B cell (primary cell): ENCODE measurements at places on chromosomes 12 and 14. TPM values are rescaled to one million over a fixed set of nuclear protein-coding genes. Genes with fewer than 3 reads are reported as not detected.
A peak's percentile ranks its signal among the peaks of the same experiment; 100 is the strongest.

The CIDEB gene
- total RNA-seq: 32.8 and 34.3 TPM in 2 replicates

The SLC8A3 gene
- total RNA-seq: 0.07 TPM in 1 of 2 replicates, not detected in the other

The ABCD2 gene
- total RNA-seq: 1.5 and 1.8 TPM in 2 replicates

DNA sequence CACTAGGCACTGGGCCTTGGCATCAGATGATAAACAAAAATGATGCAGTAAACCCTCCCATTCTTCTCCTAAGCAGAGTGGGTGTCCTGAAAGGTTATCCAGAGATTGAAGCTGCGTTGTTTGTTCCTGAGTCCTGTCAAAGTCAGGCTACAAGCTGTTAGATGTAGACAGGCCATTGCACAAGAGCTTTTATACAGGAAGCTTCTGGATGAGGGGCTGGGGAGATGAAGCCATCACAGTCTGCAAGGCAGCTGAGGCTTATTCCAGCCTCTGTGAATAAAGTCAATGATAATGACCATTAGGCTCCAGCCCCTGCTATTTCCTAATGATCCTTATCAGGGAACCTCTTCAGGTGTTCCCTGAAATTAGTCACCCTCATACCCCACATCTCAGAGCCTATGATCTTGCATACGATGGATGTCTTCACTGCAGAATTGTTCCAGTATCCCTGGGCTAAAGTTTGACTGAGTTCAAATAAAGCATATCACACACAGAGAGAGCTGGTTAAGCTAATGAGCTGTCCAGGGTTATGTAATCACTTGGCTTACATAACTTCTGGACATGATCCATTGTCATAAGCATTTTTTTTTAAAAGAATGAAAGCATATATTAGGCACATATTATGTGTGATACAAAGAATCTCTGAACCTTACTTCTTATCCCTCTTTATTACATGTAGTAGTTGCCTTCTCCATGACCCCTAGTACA lies 337.1 kb upstream of the OR4E1 start:
- no peak for DNase-seq

DNA sequence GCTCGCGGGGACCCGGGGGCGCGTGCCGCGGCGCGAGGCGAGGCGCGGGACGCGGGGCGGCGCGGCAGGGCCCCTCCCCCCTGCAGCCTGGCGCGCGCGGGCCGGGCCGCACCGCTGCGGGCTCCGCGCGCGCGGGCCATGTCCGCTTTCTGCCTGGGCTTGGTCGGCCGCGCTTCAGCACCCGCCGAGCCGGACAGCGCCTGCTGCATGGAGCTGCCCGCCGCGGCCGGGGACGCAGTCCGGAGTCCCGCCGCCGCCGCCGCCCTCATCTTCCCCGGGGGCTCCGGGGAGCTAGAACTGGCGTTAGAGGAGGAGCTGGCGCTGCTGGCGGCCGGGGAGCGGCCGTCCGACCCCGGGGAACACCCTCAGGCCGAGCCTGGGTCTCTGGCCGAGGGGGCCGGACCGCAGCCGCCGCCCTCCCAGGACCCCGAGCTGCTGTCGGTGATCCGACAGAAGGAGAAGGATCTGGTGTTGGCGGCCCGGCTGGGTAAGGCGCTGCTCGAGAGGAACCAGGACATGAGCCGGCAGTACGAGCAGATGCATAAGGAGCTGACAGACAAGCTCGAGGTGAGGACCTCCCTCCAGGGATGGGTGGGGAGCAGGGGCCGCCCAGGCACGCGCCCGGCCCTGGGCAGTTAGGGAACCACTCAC lies 820 bp downstream of the BICDL1 start:
- peak; percentile 77 for DNase-seq

- no peak for DNase-seq
Observed at GRCh38 chr14:95547626-95548327, 12.9 kb downstream of the GLRX5 start.

- no peak for DNase-seq
Observed at GRCh38 chr14:74349757-74350156, 1.5 kb downstream of the VRTN start.

GRCh38 chr12:98514982-98515286 lies 456 bp upstream of the TMPO start:
- no peak for DNase-seq

- DNase-seq: no peak
Observed at GRCh38 chr12:85829391-85829790, 6.8 kb downstream of the RASSF9 start.

- peak; percentile 68 for DNase-seq
Observed at GRCh38 chr14:60845523-60845922, 111.0 kb downstream of the MNAT1 start.

DNA sequence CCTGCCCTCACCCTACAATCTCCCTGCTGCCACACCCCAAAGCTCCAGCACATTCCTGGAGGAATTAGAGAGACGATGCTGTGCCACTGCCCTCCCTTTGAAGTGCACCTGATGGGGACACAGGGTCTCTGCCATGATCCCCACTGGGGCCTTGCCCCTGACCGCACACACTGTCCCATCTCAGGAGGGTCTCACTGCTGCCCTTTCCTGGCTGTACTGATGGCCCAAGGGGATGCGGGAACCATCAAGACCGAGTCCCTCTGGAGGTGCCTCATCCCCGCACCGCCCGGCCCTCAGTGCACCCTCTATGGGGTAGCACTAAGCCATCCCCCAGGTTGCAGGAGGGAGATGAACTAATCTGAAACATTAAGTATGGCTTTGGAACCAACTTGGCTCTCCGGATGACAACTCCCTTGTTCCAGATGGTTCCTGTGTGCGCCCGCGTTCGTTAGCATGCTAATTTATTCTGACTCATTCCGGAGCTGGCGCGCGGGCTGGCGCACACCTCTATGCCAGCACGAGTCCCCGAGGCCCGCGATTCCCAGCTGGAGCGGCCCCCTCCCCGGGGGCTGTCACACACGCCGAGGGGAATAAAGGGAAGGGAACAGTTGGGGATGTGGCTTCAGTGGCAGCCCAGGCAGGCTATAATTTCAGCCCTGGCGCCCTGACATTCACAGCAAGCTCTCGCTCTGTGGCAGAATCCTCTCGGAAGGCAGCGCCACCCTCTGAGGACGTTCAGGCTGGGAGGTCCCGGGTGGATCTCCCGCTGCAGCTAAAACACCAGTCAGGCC lies 34.2 kb upstream of the C14orf180 start:
- DNase-seq: no peak

DNA sequence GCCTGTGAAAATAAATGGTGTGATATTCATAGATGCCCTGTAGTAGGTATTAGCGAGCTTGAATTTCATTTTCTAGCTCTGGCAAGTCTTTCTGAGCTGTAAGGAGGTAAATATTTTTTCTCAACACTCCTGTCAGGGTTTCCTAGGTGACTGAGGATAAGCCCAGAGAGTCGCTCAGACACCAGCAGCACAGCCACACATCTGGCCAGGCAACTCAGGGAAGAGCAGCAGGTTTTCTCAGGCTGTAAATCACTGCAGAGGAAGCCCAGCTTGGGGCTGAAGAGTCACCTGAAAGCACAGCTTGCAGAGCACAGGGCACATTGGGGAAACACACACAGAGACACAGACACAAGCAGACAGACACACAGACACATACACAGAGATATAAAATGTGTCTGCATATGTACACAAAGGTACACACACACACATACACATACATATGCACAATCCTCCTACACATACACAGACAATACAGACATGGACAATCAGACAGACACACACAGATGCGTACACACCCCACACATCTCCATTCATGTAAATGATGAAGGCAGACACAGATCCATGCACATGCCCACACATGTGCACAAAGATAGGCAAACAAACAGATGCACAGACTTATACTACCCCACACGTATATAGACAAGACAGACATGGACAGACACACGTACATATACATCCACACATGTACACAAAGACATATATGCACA lies 232.0 kb upstream of the TMTC1 start:
- no peak for DNase-seq

- no peak for DNase-seq
Observed at GRCh38 chr12:113769305-113769704, 196.8 kb downstream of the RBM19 start.

DNA sequence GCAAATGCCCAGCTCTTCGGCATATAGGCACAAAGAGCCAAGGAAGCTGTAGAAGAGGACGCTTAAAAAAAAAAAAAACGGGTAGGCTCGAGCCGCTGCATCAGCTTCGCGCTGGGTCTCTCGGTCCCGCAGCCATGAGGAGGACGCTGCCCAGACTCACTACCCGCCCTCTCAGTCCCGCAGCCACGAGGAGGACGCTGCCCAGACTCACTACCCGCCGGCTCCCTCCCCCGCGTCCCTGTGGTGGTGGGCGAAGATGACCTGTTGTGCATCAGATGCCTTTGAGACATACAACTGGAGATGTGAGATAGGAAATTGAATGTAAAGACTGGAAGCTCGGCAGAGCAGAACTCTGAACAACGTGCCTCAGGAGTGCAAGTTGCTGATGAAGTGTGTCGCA lies 11.4 kb upstream of the SPSB2 start:
- DNase-seq: no peak

DNA sequence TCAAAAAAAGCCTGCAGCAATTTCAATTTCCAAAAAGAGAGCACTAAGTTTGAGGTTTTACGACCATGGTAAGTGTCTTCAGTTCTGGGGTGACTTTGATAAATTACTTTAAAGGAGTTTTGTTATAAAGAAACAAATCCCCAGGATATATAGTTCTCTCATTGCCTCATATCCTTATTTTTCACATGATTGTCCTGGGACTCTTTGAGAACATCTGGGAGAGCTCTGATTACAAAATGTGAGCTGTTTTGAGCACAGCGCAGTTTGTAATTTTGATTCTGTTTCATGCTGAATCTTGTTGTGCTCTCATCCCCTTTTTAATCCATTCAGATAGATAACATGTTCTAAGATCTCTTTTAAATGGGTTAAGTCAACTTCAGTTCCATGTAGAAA lies 67.7 kb upstream of the DCN start:
- no peak for DNase-seq

DNA sequence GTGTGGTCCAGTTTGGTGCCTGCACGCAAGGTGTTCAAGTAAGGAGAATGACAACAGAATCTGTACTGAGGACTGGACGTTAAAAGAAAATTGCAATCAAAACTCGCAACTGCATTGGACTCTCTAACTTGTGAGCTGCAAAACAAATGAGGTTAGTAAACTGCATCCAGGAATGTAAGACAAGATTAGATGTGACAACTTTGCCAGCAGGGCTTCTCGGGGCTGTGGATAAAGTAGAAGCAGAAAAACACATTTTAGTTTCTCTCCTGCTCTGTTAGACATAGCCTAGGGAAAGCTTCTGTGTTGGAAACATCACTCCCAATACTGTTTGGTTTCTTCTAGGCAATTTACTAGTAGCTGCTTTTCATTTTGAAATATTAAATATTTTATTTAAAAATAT lies 338.2 kb upstream of the NAV3 start:
- DNase-seq: no peak

GRCh38 chr12:104460973-104461698 lies 4.4 kb downstream of the CHST11 start:
- DNase-seq: no peak

DNA sequence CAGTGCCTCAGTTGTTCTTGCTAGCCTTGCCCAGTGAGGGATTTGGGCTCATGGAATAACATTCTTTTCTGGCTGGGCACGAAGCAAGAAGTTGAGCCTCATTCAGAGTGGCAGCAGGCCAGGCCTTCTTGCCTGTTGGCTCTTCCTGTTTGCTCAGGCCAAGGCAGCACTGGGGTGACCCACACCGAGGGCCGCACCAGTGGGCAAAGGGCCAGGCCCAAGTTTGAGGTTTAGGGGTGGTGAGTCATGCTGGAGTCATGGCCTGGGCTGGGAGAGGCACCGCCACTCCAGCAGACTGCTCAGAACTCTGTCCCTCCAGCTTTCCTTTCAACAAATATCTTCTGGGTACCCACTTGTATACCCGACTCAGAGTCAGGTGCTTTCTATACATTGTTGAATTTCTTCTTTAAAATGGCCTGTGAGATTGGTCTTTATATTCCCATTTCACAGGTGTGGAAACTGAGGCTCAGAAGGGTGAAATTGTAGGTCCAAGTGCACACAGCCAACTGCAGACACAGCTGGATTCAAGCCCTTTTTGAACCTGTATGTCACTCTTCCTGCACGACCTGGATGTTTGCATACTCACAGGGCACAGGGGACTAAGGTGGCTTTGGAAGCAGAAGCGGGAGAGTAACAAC lies 279.4 kb downstream of the FOXN3 start:
- no peak for DNase-seq

GRCh38 chr14:64844969-64845536 lies 34.7 kb downstream of the SPTB start:
- DNase-seq: no peak

- no peak for DNase-seq
Observed at GRCh38 chr14:64965356-64966000, 6.7 kb downstream of the RAB15 start.

DNA sequence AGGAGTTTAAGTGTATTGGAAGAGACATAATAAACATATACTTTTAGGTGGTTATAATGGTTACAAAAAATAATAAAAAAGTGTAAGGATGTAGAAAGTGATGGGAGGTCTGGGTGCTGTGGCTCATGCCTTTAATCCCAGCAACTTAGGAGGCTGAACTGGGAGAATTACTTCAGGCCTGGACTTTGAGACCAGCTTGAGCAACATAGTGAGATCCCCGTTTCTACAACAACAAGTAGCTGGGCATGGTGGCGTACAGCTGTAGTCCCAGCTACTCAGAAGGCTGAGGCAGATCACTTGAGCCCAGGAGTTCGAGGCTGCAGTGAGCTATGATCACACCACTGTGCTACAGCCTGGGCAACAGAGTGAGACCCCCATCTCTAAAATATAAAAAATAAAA lies 19.0 kb downstream of the NUBPL start:
- DNase-seq: no peak

DNA sequence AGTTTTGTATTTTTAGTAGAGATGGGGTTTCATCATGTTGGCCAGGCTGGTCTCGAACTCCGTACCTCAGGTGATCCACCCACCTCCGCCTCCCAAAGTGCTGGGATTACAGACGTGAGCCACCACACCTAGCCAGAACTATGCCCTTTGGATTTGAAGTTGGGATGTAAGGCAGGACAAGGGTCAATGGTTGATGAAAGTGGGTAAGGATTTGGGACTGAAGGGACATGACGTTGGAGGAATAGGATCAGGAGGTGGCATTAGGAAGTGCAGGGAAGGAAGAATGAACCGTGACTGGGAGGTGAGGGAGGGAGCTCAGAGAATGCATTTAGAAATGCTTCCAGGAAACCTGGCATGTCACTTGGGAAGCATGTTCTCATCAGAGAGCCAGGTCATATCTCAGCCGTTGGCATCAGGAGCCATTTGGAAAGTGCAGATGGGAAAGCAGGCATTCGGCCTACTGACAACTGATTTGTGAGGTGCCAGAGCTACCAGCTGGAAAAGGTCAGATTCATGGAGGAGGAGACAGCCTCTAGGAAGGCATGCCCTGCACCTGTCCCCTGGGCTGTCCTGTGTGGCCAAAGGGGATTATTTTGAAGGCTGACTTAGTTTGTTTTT lies 2.2 kb downstream of the CRADD start:
- DNase-seq: no peak

GRCh38 chr14:32012062-32012461 lies 65.0 kb upstream of the ARHGAP5 start:
- no peak for DNase-seq
